ENCODE measurements at places on chromosomes 3 and 15.

DNA sequence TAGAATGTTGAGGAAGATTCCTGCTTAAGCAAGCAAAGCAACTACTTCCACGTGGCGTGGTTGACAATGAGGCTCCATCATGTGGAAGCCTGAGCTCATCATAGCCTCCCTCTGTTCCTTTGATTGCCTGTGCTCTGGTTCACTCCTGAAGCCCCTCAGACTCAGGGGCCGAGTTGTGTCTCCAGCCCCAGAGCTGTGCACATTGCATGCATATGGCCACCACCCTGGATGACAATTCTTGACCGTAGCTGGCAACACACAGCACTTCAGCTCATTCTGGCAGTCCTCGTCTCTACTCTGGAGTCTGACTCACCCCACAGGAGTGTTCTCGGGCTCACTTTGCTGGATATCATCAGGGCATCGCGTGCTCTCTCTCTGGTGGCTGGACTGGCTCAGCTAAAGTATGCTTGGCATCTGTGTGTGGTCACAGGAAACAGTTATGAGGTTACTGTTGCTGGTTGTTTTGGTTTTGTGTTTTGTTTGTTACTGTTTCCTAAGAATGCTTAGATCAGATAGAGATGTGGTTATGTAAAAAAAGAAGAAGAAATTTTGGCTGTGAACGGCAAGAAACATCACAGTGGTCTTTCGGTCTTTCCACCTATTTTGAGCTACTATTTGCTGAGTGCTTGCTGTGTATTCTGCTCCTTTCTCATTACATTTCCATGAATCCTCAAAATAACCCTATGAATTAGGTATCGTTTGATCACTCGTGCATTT, 41.6 kb upstream of the MRPS22 start:
- no peak for DNase-seq

GRCh38 chr3:152729906-152730305, 105.0 kb upstream of the P2RY1 start:
- DNase-seq, result peak; percentile 14

DNA sequence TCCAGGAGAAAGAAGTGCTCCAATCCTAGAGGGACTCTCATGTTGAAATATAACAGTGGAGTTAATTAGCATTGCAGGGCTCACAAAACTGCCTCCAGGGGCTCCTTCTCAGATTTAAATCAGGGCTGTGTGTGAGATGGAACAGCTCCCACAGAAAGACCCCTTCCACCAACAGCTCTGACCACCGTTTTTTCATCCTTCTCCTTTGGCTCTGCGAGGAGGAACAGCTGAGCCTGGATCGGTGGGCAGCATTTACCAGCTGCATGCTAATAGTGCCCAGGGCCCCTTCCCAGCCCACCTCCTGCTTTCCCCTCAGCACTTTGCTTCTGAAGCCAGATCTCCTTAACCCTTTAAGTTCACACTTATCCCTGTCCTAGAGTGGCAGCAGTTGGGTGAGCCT, 119.2 kb upstream of the UBE2E1 start:
- DNase-seq, result no peak

GRCh38 chr3:106121491-106122289, 252.9 kb upstream of the CBLB start:
- no peak for DNase-seq

DNA sequence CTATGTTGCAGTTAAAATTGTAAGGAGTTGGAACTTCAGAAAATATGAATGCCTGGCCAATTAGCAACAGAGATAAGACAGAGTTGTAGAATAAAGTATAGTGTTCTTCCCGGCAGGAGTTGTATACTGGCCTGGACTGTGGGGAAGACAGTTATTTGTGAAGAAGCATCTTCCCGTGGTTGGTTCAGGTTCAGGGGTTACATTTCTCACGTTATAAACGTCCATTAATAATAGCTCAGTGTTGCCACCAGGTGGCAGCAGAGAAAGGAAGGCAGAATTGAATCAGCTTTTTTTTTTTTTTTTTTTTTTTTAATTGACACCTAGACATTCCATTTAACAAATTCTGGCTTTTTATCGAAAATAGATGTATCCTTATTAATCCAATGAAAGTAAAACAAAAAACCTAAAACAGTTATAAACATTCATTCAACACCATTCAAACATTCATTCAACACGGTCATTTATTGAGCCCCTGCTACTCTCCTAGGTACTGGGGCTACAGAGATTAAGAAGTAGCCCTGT, 66.4 kb upstream of the NR2E3 start:
- DNase-seq, result peak; percentile 71

DNA sequence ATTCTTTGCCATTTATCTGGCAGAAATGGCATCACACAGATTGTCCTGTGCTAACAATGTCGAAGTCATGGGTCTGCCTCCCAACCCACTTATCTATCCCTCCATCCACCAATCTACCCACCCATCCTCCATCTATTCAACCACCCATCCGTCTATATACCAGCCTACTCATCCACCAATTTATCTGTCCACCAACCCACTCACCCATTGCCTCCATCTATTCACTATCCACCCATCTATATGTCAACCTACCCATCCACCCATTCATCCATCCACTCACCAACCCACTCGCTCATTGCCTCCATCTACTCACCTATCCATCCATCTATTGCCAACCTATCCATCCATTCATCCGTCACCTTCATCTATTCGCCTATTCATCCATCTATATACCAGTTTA, 521.2 kb downstream of the SHQ1 start:
- DNase-seq, result no peak

GRCh38 chr3:139764936-139765335, 87.2 kb upstream of the NMNAT3 start:
- DNase-seq, result no peak

DNA sequence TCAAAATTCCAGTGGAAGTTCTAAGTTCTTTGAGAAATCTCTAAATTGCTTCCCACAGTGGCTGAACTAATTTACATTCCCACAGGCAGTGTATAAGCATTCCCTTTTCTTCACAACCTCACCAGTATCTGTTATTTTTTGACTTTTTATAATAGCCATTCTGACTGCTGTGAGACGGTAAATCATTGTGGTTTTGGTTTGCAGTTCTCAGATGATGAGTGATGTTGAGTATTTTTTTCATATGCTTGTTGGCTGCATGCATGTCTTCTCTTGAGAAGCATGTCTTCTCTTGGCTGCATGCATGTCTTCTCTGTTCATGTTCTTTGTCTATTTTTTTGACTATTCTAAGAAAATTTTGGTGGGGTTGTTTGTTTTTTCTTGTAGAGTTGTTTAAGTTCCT, 499.6 kb upstream of the CCDC54 start:
- no peak for DNase-seq

- no peak for DNase-seq
Observed at GRCh38 chr3:153096731-153097131, 65.3 kb upstream of the RAP2B start.

GRCh38 chr3:136914739-136915138, 43.0 kb upstream of the IL20RB start:
- no peak for DNase-seq

GRCh38 chr3:124826703-124827102, 60.5 kb downstream of the ITGB5 start:
- DNase-seq, result no peak

- peak; percentile 75 for DNase-seq
Observed at GRCh38 chr3:124834723-124835718, 52.1 kb downstream of the ITGB5 start.

DNA sequence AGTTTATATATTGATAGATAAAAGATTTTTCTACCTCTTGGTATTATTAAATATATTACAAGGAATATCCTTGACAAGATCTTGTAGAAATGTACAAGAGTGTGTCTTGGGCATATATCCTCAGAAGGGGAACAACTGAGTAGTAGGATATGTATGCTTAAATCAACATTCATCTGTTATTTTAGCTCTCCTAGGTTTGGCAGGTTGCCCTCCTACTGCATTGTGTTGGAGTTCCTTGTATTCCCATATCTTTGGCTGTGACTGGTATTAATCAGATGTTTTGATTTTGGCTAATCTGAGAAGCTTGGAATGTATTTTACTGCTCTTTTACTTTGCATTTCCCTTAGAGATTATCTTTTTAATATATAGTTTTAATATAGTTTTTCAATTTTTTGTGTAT, 4.6 kb downstream of the MYRIP start:
- no peak for DNase-seq

- peak; percentile 74 for DNase-seq
Observed at GRCh38 chr3:39388741-39389248, 5.6 kb downstream of the SLC25A38 start.

DNA sequence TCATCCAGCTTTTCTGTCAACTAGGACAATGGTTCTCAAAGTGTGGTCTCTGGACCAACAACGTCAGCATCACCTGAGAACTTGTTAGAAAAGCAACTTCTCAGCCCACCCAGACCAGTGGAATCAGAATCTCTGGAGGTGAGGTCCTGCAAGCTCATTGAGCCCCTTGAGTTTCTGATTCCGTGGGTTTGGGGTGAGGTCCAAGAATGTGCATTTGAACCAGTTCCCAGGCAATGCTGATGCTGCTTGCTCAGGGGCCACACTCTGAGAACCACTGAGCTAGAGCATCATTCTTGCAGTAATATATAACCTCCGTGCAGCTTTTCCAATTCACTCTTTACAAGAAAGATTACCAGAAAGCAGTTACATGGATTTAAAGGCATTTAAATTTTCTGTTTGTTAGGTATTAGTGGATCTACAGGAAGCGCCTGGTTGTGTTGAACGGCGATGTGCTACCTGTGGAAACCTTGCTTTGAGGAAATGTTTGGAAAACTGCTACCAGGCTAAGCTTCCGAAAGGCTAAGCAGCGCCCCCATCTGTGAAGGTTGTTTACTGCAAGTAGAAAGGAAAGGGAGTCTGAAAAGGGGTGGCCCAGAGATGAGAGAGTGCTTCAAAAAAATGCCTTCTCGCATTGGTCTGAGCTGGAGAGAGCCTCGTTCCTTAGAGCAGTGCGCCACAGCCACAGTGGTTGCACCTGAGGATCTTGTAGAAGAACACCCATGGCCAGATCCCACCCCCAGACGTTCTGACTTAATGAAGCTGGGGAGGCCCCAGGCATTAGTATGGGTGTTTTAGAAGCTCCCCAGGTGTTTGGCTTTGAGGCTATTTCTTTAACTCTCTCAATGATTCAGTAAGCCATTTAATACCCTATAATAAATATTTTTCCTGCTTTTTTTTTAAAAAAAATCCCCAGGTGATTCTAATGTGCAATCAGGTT, 50.0 kb downstream of the RLBP1 start:
- peak; percentile 37 for DNase-seq

DNA sequence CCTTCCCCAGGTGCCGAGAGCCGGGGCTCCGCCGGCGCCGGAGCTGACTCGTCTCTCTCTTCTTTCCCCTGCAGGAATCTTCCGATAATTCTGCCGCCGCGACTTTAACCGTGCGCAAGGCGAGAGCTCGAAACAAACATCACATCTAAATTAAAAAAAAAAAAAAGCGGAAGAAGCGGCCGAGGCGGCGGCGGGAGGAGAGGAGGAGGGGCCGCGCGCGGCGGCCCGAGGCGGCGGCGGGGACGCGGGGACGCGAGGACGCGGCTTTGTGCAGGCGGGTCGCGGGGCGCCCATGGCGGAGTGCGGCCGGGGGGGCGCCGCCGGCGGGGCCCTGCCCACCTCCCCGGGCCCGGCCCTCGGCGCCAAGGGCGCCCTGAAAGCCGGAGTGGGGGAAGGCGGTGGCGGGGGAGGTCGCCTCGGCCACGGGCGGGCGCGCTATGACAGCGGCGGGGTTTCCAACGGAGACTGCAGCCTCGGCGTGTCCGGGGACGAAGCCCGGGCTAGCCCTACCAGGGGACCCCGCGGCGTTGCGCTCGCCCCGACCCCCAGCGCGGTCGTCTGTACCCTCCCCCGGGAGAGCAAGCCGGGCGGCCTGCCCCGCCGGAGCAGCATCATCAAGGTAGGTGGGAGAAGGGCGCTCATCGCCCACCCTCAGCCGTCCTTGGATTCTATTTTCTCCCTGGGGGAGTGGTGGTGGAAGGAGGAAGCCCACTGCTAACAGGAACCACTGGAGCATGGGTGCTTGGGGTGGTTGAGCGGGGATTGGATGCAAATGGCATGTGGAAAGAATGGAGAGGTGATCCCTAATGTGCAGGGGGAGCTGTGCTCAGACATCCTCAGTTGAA, at the start of gene PLCL2:
Gene PLCL2 (plus strand): TSS at position 208 of the 845 bp plus-strand sequence. CDS start 85 bp downstream, at position 293.
- DNase-seq, result peak; percentile 80

DNA sequence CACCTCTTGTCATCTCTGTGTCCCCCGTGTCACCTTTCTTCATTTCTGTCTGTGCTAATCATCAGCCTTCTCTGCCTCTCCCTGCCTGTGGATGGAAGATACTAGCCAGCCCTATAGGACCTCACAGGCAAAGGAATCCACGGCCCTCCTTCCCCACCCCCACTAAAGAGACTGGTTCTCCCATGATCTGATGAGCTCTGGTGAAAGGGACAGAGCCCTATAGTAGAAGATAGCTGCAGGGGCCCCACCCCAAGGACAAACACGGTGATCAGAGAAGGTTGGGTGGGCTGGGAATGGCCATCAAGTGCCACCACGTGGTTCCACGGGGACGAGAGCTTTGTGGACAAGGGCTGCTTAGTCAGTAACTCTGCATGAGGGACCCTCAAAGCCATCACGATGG, 27.8 kb upstream of the RASA2 start:
- no peak for DNase-seq

GRCh38 chr15:57575363-57575762, 16.3 kb upstream of the MYZAP start:
- no peak for DNase-seq

- DNase-seq, result peak; percentile 61
Observed at GRCh38 chr15:59918994-59919951, 84.8 kb upstream of the FOXB1 start.

DNA sequence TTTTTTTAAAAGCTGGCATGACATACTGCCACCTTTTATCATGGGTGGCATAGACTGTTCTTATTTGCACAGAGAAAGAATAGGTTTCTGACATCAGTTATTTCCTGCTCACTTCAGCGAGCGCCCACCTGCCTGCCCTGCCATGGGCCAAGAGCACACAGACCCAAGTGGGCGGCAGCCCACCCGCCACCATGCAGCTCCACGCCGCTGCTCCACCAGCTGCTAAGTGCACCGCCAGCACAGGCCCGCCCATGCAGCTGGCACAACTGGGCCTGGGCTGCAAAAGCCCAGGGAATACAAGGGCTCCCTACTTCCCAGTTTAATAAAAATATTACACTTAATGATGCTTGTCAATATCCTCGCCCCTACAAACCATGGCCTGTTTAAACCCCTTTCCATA, 15.4 kb downstream of the ZNF148 start:
- no peak for DNase-seq

DNA sequence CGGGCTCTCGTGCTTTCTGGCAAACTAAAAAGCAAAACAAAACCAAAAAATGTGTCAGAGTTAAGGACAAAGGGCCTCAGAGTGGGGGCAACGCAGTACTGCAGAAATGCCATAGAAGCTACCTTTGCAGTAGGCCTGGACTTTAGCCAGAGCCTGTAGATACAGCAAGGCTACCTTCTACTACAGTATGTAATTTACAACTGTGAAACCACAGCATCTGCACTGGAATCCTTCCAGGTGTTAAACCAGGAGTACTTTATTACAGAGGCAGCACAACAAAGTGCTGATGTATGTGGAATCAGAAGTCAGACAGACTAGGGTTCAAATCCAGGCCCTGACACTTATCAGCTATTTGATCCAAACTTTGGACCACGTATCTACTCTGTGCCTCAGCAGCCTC, 34.9 kb downstream of the RUBCN start:
- no peak for DNase-seq

GRCh38 chr15:69525543-69525942, 72.9 kb downstream of the RPLP1 start:
- no peak for DNase-seq

- no peak for DNase-seq
Observed at GRCh38 chr3:9137676-9138075, 111.8 kb downstream of the SRGAP3 start.

- DNase-seq, result no peak
Observed at GRCh38 chr3:39097716-39098472, 9.5 kb downstream of the GORASP1 start.

Measured in GM13976 (cell line).